NAMALWA (cell line): ENCODE measurements at places on chromosomes 2 and 18.

DNA sequence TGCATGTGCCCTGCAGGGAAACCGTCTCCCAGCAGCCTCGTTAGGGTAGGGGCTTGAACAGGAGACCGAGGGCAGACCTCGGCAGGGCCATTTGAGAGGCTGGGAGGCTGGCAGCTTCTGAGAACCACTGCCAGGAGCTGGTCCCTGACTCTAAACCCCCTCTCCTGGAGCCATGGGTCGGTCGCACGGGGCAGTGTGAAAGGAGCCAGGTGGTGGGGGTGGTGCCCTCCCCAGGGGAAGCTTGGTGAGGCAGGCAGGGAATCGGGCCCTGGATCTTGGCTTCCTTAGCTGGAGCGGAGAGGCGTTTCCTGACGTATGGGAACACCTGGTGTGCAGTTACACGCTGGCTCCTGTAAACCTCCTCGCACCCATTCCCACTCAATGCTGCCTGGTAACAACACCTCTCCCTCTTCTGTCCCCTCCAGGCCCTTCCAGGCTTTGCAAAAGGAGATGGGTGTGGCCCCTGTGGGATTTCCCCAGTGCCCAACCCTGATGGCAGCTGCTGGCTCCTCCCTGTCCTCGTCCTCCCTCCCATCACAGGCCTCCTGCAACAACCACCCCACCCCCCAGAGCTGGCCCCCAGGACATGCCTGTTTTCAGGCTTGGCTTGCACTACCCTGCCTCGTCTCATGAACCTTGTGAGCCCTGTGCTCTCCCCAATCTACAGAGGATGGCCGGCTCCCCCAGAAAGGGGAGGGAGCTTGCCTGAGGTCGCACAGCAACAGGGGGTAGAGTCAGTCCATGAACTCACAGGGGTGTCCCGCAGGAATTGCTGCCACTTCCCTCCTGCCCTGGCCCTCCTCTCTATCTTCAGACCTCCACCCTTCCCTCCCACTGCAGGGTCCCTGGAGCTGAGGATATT, 24.4 kb downstream of the ADRA2B start:
- no peak for DNase-seq

DNA sequence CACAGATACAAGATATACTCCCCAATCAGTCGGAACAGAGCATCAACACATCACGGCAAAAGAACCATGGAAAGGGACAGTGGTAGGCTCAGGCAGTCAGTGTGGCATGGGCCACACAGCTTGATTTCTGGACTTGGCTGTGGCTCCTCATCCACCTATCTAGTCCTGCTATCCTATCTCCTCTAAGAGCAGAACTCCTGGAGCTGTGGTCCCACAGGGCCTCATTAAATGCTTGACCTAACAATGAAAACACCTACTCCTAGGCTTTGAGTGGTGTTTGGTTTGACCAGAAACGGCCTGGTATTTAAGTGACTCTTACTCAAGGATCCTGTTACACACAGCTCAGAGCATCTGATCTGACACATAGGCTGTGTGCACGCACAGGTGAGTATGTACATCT, 33.6 kb upstream of the SMAD2 start:
- no peak for DNase-seq

GRCh38 chr2:172951554-172951953, 124.1 kb upstream of the MAP3K20 start:
- no peak for DNase-seq

DNA sequence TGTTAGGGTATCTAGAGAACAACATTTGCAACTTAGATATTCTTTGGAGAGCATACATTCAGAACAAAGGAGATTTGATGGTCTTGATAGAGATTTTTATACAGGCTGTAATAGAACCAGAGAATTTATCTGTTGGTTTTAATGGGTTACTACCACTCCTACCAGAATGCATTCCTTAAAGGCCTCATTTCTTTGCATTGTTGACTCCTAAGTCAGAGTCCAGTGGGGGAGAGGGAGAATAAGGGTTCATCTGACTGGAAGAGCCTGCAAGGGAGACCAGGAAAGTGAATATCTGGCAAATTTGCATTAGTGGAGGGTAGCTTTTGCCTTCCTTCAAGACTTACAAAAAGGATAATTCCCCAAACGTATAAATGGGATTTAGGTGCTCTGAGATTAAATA, 29.7 kb downstream of the AGPS start:
- DNase-seq = no peak

DNA sequence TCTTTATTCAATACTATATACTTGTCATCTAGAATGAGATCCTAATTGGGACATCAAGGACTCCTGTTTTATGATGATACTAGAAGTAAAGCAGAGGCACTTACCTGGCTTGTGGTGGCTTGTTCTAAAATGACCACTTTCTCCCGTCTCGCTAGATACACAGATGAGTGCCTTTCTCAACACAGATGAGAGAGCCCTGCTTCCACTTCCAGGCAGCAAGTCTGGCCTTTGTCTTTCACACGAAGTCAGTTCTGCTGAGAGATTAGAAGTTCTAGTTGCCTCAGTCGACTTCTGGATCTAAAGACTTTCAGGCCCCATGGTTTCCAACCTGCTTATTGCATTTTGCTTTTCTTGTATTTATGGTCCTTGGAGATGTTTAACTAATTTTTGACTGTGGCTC, 70.3 kb downstream of the PPP1R1C start:
- DNase-seq = no peak
